ENCODE measurements at places on chromosomes 13 and 19.

DNA sequence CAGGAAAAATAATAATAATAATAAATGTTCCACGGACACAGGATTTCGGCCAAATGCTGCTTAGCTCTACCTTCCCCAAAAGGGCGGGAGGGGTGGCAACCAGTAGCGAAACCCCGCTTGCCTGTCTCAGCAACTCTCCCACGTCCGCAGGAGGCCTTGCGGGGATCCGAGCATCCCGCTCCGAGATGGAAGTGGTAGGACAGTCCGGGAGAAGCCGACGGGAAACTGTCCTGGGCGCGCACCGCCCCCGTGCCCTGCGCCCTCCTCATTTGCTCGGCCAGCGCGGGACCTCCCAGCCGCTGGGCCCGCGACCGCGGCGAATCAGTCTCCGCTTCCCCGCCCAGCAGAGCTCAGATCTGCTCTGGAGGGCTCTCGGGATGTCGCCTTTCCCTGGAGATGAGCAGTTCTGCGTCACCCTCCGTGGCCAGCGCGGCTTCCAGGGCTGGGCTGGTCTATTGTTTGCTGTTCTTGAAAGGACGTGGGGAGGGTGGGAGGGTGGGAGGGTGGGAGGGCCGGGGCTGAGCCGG lies 48.9 kb upstream of the PABPC3 start:
- DNase-seq: peak; percentile 3

DNA sequence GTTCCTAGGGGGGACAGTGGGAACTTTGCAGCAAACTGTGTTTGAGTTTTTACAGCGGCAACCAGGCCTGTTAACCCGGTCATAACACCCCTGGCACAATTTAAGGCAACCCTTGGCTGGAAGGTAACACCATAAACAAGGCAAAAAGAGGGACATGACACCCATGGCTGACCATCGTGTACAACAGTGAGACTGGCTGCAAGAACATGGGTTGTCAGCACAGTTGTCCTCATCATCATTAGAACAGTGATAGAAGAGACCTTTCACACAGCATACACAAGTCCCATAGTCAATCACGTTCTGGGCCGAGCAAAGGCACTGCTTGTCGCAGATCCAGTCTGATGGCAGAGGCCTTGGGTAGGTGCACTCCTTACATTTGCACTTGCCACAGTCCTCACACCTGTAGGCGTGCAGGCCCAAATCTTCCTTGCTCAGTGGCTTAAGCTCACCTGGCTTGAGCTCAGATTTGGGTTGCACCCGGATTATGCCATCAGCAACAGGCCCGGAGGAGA lies 4.1 kb downstream of the SPRY2 start:
- DNase-seq: no peak

GRCh38 chr19:5686647-5687359 lies 3.3 kb upstream of the RPL36 start:
- peak; percentile 99 for DNase-seq

DNA sequence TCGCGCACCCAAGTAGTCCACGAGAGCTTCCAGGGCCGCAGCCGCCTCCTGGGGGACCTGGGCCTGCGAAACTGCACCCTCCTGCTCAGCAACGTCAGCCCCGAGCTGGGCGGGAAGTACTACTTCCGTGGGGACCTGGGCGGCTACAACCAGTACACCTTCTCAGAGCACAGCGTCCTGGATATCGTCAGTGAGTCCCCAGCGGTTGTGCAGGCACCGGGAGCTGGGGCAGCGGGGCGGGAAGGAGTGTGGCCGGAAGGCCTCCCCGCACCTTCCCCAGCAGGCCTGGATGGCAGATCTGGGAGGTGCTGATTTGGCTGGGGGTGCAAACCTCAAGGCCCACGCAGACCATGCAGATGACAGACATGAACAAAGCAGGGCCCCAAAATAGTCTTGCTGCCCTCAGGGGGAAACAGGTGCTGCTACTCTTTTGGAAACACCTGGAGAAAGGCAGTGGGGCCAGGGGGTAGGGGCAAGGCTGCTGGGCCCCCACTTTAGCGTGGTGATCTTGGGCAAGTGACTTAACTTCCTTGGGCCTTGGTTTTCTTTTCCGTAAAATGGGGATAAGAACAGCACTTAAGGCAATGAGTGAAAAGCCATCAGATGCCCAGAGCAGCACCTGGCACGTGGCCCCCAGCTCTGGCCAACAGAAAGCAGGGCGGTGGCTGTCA lies 4.0 kb downstream of the MAG start:
- DNase-seq: no peak

GRCh38 chr19:43596842-43597461 lies 557 bp downstream of the ZNF576 start:
- no peak for DNase-seq

- no peak for DNase-seq
Measured at GRCh38 chr13:77031656-77032243, 4.8 kb upstream of the FBXL3 start.

DNA sequence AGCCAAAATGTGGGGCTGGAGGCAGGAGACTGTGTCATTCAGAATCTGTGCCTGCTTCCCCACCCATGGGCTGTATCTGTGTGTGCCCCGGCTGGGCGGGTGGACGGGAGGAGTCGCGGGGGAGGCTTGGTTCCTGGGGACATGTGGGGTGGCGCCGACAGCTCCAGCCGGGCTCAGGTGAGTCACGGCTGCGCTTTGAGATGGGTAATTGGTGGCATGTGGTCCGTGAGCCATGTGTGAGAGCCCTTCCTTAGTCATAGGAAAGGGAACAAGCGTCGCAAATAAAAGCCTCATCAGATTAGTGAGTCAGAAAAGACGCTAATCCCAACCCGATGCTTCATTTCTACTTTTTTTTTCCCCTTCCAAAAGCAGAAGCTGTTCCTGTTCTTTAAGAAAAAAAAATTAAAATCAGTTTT lies 118.6 kb upstream of the ZNF536 start:
- no peak for DNase-seq

- no peak for DNase-seq
Measured at GRCh38 chr13:69069554-69070133, 1038.0 kb upstream of the ATXN8OS start.
